ENCODE measurements at places on chromosomes 5 and 9. TPM values are rescaled to one million over a fixed set of nuclear protein-coding genes. Genes with fewer than 3 reads are reported as not detected.

The CARD19 gene
- total RNA-seq = 63.3 TPM

DNA sequence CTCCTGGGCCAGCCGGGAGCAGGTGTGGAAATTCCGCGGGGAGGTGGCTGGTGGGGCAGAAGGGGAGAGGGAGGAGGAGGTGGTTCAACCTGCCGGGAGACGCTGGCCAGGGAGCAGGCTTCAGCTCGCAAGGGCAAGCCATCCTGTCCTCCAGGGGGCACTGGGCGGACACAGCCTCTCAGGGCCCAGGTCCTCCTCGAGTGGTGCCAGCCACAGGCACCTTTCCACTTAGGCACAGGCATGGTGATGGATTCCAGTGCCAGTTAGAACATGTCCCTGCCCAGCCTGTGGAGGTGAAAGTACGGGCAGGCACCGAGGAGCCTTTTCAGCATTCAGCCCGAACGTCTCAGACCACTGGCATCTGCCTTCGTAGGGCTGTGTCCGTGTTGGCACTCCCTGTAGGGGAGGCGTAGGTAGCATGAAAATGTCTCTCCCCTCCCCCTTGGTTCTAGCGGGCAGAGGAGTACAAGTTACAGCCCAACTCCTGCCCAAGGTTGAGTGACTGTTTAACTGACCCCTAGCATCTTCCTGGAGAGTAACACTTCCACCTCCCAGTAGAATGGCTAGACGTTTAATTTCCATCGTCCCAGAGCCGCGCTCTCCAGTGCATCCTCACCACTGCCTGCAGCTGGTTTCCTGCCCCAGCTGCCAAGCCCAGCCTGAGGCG lies 48.9 kb downstream of the DAB2IP start:
- DNase-seq = no peak

DNA sequence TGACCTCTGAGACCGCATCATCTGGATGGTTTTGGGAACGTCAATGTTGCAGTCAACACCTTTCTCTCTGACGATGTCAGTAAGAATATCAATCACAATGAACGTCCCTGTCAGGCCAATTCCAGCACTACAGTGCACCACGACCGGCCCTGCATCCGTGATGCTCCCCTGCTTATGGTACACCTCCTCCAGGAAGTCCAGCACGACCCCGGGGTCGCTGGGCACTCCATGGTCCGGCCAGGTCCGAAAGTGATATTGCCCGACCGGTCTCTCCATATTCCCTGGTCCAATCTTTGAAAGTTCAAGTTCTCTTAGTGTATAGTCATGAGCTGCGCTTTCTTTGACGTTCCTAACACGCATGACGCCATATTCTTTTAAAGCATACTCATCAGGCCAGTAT lies 203.6 kb upstream of the PRDM9 start:
- no peak for DNase-seq

The SEMA6A gene
- 28.7 TPM for total RNA-seq

DNA sequence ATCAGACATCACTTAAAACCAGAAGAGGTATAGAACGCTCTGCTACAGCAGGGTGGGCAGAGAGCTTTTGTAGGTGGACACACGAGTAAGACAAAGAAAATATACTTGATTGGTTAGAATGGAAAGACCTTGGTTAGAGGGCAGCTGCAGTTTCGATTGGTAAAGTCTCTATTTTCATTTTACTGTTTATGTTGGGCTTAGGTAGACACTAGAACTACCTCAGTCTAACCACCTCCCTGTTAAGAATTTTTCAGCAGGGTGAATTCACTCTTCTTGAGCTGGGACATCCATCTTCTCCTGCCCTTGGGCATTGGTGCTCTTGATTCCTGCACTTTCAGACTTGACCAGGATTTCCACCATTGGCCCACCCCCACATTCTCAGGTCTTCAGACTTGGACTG lies 116.3 kb downstream of the BASP1 start:
- DNase-seq = no peak

The TPM2 gene
- total RNA-seq = 460 TPM

The ORM2 gene
- not detected for total RNA-seq

The MEGF10 gene
- 0.74 TPM for total RNA-seq

DNA sequence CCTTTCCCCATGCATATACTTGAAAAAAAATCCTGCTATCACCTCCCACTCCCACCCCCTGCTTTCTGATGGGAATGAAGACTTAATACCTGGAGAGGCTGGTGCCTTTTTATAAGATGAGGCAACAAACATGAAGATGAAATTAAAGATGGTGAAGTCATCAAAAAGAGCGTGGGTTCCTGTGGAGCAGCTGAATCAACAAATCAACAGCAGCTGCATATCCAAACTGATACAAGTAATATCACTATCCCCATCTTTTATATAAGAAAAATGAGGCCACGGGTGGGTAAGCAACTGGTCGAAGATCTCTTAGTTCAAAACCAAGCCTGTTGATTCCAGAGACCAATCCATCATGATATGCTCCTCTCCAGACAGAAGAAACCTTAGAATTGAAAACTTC lies 268.5 kb downstream of the ENC1 start:
- DNase-seq = peak; percentile 20

The FASTKD3 gene
- total RNA-seq = 14.7 TPM

GRCh38 chr9:6006749-6007057 lies 8.7 kb downstream of the RANBP6 start:
- DNase-seq = no peak

DNA sequence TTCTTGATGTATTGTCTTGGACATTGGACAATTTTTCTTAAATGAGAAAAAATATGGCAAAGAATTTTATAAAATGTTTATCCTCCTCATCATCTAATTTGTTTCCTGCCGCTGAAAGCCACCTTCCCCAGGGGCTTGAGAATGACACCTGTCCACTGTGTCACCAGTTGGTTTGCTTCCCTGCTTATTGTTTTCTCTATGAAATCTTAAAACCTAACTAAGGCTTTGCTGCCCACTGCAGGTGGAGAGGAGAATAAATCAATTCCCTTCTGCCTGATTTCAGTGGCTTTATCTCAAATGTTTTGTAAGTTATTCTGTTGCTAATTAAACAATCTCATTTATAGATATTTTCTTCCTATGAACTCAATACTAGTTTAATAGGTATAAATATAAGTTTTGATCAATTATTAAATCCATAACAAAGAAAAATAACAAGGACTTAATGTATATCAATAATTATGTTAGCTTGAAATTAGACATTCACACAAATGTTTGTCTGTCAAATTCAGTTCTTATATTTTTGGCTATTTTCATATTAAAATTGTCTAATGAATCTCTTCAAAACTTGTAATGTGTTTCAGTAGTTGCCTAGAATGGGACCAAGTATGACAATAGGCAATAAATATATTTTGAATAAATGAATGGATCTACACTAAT lies 822.5 kb downstream of the PTPRD start:
- DNase-seq = no peak

All from vagina (tissue), 2 donors.